Mucosa of gallbladder (tissue), 1 donor: ENCODE measurements at places on chromosomes 5 and 9. TPM values are rescaled to one million over a fixed set of nuclear protein-coding genes. Genes with fewer than 3 reads are reported as not detected.
A peak's percentile ranks its signal among the peaks of the same experiment; 100 is the strongest.

- peak; percentile 66 for DNase-seq
Observed at GRCh38 chr5:36373527-36374086, 71.9 kb upstream of the RANBP3L start.

- no peak for DNase-seq
Observed at GRCh38 chr5:132664696-132665209, 6.8 kb downstream of the IL13 start.

The AFAP1L1 gene
- total RNA-seq: 8.7 TPM

- no peak for DNase-seq
Observed at GRCh38 chr5:80064124-80064523, 29.0 kb downstream of the THBS4 start.

GRCh38 chr5:147930769-147931168 lies 24.4 kb upstream of the C5orf46 start:
- no peak for DNase-seq

DNA sequence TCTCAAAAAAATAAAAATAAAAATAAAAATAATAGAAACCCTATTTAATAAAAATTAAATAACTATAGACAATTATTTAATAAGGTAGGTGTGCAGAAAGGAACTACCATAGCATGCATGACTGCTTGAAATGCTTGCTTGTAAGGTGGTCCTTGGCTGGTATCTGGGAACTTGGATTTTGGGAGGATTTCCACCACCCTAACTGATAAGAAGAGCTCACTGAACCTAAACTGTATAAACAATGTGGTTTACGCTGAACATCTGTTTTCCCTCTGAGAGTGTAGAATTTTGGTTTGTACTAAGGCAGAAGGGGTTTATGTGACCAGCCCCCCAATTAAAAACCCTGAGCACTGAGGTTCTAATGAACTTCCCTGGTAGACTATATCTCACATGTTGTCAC lies 31.2 kb downstream of the CPLANE1 start:
- no peak for DNase-seq

DNA sequence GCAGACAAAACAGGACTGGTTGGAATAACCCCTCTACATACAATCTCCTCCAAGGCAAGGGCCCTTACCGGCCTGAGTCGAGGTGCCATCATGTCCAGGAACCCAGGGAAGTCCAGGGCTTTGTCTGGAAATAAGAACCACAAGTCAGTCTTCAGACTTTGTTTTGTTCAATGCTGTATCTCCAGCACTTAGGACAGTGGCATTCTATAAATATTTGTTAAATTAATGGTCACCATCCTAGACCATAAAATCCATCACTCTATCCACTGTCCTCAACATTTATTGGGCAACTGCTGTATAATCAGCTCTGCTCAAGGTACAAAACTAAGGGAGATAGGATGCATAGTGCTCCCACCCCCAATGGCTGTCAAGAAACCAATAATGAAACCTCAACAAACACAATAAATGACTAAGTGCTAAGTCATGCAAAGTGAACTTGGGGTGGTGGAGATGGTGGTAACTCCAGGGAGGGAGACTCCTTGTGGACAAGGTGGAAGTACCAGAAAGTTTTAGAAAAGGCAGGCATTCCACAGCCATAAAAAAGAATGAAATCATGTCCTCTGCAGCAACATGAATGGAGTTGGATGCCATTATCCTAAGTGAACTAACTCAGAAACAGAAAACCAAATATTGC lies 5.0 kb downstream of the RELL2 start:
- no peak for DNase-seq

DNA sequence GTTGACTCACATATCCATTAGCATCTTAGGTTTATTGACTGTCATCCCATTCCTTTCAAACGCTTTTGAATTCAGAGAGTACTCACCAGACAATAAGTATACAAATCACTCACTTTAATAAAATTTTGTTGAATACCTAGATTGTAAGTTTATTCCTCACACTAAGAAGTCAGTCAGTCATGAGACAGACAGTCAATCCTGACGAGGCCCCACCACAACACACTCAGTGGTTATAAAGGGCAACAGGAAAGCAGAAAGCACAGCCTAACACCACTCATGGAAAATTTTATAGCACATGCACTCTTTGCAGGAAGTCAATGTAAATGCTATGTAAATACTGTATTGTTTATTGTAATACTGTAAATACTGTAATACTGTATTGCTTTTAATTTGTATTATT lies 176.3 kb upstream of the PTGER4 start:
- DNase-seq: no peak

The COL5A1 gene
- total RNA-seq: 42.6 TPM

DNA sequence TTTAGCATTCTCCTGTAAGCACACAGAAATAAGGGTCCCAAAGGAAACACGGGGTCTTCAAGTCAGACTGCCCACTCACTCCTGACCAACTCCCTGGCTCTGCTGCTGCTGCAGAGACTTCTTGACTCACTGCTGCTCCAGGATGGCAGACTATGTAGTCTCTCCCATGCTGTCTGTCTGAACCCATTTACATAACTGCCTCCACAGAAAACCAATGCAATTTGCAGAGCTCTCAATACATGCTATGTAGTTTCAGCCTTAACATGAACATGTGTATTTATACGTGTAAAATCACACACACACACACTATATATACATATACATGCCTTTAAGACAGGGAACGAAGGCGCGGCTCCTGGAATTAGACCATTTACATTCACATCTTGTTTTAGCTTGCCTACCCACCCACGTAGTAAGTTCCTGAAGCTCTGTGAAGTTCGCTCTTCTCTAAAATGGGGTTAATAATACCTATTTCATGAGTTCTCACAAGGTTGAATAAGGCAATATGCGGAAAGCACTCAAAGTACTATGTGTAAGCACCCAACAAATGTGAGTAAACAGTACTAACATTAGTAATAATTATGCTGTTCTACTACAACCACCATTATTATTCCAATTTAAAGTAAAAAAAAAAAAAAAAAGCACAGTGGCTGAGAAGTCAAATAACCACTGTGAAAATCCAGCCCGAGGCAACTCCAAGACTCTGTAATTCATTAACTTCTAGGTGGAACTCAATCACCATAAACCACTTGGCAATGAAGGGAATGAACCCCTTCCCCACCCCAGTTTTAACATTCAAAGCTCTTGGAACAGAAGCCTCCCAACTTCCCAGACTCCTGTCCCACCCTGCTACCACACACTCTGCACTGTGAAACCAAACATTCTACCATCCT lies 31.8 kb downstream of the PRELID2 start:
- no peak for DNase-seq

- DNase-seq: no peak
Observed at GRCh38 chr5:124365361-124365801, 381.1 kb downstream of the ZNF608 start.

- DNase-seq: no peak
Observed at GRCh38 chr5:102279711-102280110, 16.4 kb downstream of the SLCO4C1 start.

The ZFP2 gene
- total RNA-seq: 2.3 TPM

DNA sequence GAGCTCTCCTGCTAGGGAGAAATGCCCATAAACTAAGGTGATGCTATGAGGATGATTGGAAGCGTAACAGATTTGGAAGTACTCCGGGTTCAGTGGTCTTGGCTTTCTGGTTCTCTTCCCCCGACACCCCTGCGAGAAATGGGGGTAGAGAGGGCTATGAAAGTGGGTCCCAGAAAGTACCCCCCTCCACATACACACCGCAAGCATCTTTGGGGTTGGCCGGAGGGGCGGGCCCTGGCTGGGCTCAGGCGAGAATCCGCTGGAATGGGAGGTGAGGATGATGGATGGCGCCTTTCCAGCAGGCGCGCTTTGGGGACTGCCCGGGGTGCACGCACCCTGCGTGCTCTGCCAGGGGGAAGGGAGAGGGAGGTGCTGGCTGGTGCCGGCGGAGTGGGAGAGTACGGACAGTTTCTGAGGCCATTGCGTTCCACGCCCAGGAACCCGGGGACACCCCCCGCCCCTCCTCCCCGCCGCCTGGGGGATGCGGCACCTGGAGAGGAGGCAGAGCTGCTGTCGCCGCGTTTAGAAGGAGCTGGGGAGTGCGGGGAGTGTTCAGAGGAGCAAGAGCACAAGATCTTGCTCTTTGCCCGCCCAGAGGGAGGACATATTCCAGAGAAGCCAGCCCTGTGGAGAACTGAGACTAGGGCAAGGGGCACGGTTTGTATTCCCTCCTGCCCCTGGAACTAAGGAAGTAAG lies 1.9 kb downstream of the PCSK5 start:
- peak; percentile 53 for DNase-seq

DNA sequence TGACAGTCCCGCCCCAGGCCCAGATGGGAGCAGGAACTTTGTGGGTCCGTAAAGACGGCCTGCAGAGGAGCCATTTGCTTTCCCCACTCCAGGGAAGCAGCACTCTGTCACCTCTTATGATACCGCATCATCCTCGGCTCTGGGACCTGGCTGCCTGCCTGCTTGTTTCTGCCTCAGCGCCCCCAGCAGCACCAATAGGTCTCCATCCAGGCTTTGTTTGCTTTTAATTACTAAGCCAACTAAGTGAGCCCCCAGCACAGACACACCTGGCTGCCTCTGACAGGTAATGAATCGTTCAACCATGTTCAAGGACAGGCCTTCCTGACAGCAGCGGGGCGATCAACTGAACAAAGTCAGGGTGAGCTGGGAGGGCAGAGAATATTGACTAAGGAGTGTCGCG lies 141.4 kb downstream of the C5orf15 start:
- peak; percentile 75 for DNase-seq

GRCh38 chr5:122162100-122162638 lies 32.8 kb downstream of the ZNF474 start:
- DNase-seq: no peak

The OR1K1 gene
- total RNA-seq: not detected

GRCh38 chr9:5553211-5553610 lies 42.9 kb downstream of the PDCD1LG2 start:
- DNase-seq: no peak
